CD4-positive, alpha-beta T cell (primary cell): ENCODE measurements at places on chromosomes 11 and 22.

DNA sequence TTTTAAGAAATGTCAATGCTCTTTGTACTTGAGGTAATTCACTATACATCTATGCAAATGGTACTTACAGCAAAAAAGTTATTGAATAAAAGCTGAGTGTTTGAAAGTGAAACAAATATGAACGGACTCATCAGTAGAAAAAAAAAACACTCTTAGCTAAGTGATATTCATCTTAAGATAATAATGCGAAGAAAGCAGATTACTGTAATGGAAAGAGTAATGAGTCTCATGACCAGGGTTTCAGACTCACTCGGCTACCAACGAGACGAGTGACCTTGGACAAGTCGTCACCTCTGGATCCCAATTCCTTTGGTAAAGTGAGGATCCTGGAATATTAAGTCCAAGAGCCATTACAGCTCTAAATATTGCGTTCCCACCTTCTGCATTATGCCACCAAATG lies 57.0 kb downstream of the PACSIN2 start:
- DNase-seq: no peak

- DNase-seq: no peak
These were observed 270.8 kb downstream of the DYNC2H1 start for GRCh38 chr11:103380031-103380430.

DNA sequence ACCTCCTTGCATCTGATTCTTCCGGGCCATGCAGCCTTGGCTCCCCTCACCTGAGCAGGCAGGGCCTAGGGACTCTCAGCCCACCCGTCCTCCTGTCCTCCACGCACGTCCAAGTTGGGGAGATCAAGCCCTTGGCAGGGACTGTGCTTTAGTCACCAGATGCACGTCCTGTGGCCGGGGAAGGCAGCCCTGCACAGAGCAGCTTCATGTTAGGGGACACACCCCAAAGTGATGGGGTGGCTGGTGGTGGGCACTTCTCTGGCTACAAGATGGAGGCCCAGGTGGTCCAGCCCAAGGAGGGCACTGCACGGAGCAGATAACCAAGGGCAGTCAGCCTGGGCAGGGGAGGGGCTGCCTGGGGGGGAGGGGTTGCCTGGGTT lies 1.2 kb downstream of the MUC5B start:
- no peak for DNase-seq

GRCh38 chr11:69803604-69804218 lies 15.5 kb downstream of the FGF3 start:
- no peak for DNase-seq

DNA sequence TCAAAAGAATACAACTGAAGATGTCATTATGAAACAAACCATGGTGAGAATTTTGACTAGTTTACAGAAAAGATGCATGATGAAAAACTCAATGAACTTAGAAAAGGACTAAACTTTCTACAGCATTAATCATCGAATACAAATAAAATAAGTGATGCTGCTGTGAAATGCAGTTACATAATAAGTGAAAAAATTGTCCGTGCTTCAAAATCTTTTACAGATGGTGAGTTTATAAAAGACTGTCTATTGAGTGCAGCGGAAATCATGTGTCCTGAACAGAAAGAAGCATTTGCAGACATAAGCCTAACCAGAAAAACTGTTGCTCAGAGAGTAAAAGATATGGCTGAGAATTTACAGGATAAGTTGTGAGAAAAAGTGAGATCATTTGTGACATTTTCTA lies 33.8 kb downstream of the NEAT1 start:
- no peak for DNase-seq

- DNase-seq: no peak
These were observed 124.7 kb downstream of the ARHGAP32 start for GRCh38 chr11:129067454-129067853.
